Umbilical cord (tissue), 2 donors: ENCODE measurements at places on chromosomes 6 and 20.

DNA sequence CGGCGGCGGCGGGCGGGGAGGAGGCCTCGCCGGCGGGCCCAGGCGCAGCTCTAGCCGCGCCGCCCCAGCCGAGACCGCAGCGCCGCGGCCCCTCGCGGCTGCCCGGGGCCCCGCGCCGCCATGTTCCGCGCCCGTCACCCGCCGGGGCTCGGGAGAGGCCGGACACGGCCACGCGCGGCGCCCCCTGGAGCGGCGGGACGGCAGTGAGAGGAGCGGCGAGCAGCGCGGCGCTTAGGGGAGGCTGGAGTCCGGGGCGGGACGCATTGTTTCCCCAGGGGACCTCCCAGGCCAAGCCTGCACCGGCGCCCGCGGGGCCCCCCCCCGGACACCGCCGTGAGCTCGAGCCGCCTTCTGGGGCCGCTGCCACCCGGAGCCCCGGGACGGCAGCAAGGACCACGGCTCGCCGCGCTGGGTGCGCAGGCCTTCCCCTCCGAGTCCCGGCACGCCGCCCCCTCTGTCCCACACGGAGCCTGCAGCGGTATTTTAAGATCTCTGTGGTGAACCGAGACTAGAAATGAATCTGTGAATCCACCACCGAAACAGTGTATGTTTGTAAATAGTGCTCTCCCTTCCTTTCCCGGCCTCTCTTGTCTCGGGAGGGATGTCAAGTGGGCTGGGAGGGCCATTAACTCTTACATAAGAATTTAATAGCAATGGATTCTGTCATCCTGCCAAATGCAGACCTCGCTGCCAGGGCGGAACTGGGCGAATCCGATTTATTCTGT, 424 bp upstream of the KIF13A start:
- peak; percentile 74 for DNase-seq

GRCh38 chr20:43472671-43473380, 15.1 kb downstream of the SRSF6 start:
- no peak for DNase-seq

DNA sequence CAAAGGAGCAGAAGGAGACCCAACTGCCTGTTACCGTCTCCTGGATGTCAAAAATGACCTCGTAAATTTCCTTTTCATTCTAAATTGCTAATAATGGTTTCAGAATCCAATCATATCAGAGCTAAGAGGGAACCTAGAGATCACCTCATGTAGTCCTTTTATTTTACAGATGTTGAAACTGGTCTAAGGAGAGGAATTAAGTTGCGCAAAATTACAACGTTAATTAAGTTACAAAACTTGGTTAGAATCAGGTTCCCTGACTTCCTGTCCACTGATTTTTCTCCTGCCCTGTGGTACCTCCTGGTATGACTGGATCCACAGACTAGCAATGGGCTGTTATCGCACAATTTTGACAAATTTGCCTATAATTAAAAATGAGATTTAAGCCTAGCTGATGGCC, 9.0 kb upstream of the STK38 start:
- DNase-seq = no peak

DNA sequence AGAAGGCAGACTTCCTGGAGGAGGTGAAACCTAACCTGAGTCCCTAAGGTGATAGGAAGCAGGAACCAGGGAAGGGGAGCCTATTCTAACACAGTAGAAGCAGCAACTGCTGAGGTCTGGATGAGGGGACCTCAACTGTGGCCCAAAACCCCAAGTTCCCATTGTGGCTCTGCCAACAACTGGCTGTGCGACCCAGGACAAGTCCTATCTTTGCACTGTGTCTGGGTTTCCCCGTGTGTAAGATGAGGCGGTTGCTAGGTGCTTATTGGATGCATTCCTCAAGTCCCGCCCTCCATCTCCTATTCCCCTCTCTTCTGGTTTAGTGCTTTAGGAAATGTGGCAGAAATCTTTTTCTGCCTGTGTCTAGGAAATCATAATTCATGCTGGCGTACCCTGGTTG, 52.2 kb upstream of the TTPAL start:
- no peak for DNase-seq

DNA sequence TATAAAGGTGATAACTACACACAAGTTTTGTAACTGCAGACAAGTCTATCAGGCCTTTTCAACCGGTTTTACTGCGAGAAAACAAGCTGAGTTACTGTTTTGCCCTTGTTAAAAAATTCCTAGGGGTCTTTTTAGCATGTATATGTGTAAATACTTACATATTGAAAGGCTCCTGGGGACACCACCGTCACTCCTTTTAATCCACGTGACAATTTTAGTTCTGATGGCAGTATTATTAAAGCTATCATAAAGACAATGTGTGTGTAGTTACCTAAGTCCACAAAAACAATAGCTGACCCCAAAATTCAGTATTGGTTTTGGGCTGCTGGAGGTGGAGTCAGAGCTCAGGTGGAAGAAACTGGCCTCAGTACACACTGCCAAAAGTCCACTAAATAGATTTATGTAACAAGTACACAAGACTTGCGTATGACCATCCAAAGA, 41.3 kb upstream of the HFE start:
- DNase-seq = no peak

GRCh38 chr6:33314943-33315792, 1.3 kb upstream of the TAPBP start:
- no peak for DNase-seq

DNA sequence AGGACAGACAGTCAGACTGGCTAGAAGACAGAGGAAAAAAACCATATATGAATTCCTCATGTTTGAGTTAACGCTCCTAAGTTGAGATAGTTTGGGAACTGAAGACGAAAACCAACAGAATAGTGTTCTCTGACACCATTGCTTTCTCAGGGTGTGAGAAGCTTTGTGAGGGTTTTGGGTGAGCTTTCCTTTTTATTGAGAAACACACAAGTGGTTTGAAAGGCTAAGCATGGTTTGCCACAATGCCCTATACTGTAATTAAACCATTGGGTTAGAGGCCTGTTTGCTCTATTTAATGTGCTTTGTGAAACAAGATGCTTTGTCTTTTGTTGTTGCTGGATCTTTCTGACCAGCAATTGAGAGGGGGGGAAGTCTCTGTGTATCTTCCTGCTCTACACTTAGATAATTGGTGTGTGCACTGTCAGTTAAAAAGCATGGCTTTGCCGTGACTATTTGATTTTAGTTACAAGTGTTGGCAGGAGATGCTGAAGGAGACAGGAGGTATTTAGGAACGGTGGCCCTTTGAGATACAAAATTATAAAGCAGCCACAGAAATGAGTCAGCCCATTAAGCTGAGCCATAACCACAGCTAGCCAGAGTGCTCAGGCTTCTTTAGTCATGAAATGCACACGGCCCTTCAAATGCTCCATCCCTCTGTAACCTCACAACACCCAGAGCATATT, 273.0 kb upstream of the PREP start:
- peak; percentile 27 for DNase-seq

- DNase-seq = no peak
These were observed 58.2 kb upstream of the SYNDIG1 start for GRCh38 chr20:24411003-24411833.

DNA sequence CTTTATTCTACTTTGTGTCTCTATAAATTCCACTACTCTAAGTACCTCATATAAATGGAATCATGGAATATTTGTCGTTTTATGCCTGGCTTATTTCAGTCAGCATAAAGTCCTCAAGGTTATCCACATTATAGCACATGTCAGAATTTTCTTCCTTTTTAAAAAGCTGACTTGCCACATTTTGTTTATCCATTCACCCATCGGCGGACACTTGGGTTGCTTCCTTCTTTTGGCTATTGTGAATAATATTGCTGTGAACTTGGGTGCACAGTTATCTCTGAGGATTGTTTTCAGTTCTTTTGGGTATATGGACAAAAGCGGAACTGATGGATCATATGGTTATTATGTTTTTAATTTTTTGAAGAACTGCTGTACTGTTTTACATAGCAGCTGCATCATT, 39.1 kb upstream of the ME1 start:
- DNase-seq = peak; percentile 23

GRCh38 chr6:106102967-106103727, 17.0 kb downstream of the PRDM1 start:
- no peak for DNase-seq

- no peak for DNase-seq
These were observed 820 bp upstream of the TREML2 start for GRCh38 chr6:41201764-41202173.

DNA sequence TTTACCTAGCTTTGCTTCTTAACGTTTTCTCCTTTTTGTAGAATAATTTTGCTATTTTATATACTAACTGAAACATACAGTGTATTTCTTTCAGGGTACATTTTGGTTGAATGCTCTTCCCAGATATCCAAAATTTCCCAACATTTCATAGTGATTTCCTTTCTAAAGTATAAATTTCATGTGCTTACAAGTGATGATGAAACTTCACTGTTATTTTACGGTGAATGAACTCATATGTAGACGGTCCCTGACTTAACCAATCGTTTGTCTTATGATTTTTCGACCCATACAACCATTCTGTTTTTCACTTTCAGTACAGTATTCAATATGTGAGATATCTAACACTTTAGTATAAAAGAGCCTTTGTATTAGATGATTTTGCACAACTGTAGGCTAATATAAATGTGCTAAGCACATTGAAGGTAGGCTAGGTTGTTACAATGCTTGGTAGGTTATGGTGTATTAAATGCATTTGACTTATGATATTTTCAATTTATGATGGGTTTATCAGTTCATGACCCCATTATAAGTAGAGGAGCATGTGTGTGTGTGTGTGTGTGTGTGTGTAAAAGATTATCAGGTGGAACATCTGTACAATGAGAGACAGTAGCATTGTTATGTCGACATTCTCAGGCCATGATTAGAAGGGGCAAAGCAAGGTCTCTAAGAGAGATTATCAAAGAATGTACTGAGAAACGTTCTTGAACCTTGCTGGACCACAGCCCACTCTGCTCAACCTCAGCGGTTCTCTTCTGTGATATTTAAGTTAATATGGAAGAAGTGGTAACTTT, 20.9 kb downstream of the HIVEP1 start:
- no peak for DNase-seq

DNA sequence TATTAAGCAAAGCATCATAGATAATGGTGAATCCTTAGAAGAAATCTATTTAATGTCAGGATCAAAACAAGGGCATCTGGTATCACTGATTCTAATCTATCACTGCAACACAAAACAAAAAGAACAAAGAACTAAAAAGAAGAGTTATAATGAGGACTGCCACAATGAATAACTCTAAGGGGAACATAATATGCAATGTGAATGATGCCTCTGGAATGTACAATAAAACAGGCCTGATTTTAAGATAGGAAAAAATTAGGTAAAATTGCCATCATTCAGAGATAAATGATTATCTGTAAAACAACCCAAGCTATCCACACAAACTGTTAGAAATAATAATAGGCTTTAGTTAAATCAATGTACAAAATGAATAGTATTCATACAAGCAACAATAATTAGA, 936.7 kb upstream of the CITED2 start:
- DNase-seq = no peak

- no peak for DNase-seq
These were observed 42.8 kb downstream of the MYH7B start for GRCh38 chr20:34998331-34998950.

DNA sequence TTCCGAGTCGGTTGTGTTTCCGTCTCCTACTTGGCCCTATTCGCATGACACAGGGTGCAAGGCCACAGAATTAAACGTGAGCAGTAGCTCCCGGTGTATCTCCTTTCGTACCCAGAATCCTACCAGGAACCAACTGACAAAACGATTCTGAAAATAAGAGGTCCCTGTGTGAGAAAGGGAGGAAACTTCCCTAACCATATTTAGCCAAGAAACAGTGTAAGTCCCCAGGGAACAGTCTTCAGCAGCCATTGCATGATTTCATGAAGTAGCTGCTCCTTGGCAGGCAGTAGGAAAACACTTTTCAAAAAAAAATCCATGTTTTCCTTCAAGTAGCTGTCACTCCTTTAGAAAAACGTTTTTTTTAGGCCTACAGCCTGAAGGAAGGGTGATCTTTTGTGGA, 46.9 kb downstream of the PDE10A start:
- DNase-seq = peak; percentile 54

DNA sequence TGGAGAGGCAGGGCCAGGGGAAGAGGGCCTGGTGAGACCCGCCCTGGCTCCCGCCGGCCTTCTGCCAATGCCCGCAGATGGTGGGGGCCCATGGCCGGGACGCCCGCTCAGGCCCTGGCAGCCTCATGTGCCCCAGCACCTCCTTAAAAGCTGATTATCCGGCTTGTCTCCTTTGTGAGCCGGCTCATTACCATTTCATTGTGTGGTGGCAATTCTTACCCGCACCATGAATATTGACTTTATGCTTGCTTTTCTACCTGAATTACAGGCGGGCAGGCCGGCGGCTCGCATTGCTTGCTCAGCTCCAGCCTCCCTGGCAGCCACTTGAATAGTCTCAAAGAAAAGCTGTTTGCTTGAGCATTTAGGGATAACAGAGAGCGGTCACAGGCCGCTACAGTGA, 120.0 kb upstream of the JAG1 start:
- DNase-seq = no peak

GRCh38 chr6:29451471-29452193, 5.2 kb downstream of the OR11A1 start:
- peak; percentile 24 for DNase-seq

DNA sequence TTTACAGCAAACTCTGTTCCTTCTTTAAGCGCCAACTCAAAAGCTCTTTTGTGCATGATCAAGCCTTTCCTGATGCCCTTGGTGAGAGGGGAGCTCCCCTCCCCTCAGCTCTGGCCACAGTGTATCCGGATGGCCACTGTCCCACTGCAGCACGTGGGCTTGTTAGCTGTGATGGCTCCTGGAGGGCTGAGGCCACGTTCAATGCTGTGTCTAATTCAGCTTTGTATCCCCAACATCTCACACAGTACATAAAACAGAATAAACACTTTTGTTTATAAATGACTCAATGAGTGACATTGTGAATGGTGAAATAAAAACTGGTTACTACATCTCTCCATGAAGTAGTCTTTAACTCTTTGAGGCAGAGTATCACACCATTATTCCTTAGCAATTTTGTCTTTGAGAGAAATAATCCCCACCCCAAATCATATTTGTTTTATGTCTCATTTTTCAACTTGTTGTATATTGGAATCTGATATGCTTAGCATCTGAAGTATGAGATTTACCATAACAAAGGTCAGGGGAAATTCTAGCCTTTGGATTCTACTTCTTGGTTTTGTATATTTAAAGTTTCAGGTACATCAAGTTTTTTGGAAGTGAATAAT, 44.5 kb downstream of the EDN1 start:
- DNase-seq = no peak

DNA sequence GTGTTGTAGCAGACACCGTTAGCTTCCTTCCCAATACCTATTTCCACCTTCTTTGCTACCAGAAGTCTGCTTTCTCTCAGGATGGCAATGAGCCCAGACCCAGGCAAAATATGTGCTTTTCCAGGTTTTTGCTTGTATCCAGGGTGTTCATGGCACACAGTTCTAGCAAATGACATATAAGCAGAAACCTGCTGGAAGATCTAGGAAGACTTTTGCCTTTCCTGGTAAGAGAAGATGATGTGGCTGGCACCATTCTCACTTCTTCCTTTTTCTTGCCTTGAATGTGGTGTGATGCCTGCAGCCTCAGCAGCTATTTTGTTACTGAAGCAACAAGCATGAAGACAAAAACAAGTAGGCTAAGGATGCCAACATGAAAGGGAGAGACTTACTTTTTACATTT, 19.2 kb upstream of the TBC1D22B start:
- DNase-seq = no peak

- DNase-seq = no peak
These were observed 103.1 kb upstream of the SMLR1 start for GRCh38 chr6:130724089-130724488.

- DNase-seq = no peak
These were observed 87.6 kb downstream of the AGPAT4 start for GRCh38 chr6:161186173-161186769.
